ENCODE measurements at places on chromosomes 6 and 20.

DNA sequence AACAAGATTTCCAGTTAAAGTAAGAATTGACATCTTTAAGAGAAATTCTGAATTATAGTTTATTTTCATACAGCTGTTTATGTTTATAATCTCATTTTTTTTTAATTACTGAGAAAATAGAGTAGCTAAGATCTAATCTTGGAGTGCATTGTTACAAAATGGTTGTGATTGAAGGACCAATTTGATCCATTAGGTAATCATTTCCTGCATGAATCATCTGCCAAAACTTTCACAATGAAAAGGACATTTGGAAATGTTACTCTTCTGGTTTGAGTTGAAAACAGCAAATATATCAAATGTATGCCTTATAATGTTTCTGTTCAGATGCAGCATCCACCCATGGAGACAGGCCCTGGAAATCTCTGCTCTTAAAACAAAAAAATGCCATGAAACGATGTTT is 19.0 kb downstream of the TUBB2A start:
- peak; percentile 24 for DNase-seq

DNA sequence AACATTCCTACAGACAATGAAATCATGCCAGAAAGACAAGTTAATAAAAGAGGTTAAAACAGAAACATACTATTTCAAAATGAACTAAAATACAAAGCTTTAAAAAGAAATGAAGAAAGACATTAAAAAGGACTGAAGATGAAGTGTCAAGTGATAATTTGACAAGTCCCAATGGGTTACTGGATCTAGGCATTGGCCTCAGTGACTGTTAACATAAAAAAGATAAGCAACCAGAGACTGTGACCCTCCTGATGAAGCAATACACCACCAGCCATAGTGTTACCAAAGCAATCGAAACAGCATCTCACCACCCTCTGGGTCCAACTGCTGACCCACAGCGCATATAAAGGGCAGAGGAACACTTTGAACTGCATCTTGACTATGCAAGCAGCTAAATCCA is 130.3 kb downstream of the FIG4 start:
- no peak for DNase-seq

DNA sequence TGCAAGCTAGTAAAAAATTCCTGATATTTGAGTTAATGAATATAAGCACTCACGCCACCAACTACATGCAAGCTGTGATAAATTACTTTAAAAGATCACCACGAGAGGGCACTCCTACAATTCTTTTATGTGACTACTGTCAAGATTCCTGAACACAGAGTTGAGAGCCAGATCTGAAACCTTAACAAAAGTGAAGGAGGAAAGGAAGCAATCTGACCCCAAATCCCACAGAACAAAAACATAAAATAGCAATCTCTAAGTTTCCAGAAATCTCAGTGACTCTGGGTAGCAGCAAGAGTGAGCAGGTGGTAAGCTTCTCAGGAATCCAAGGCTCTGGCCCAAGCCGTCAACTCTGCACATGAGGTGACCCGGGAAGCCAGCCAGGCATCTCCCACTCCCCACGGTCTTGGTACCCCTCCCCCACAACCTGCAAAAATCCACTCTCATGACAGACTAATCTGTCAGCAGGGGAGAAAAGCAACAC is 55.1 kb downstream of the STAU1 start:
- peak; percentile 75 for DNase-seq

GRCh38 chr6:31510007-31510406 is 12.1 kb downstream of the MICB start:
- DNase-seq: no peak

DNA sequence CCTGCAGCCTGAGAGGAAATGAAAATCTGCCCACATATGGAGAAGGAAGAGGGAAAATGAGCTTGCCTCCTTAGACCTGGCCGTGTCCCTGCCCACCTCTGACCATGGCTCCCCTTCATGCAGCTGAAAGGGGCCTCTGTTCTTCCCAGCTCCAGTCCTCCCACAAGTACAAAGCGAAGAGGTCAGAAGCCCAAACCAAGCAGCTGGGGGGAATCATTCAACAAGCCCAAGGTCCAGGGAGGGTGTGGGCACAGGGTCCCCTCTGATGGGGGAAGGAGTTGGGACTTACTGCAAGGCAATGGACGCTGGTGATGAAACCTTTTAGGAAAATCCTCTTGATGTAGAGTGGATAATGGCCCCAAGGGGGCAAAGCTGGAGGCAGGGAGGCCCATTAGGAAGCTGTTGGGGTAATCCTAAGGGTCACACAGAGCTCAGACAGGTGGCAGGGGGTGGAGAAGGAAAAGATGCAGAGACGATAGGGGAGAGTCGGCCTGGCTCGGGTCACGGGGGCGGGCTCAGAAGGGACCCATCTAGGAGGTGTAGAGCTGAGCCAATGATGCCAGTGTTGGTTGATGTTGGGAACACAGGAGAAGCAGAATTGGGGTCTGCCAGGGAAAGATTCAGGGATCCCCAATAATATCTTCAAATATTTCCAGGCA is 16.1 kb upstream of the GRM4 start:
- DNase-seq: no peak

DNA sequence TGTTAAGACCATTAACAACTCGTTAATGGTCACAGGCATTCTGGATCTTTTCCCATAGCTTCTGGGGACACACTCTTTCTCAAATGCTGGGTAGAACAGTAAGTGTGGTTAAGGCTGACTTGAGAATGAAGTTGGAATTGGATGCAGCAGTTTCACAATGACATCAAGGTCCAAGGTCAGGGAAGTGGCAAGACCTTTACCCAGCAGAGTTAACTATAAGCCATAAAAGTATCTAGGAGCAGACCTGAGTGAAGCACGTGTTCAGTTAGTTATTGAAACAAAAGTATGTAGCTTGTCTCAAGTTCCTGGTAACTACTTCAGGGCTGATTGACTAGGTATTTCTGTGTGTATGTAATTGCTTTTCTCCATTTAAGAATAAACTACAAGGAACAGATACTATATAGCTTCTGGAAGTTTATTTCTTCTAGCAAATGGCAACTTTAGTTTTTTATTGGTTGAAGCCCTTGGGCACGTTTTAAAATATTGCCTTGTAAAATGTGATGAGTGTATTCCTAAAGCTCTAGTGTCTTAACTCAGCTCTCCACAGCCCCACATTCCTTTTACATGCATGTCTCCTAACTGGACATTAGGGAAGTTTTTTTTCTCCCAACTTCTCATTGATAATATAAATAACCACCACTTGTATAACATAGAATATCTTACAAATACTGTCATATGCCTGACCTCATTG is 479.0 kb upstream of the CITED2 start:
- DNase-seq: peak; percentile 18

- no peak for DNase-seq
Measured at GRCh38 chr6:42154461-42155209, 12.2 kb upstream of the C6orf132 start.

GRCh38 chr20:51500311-51500710 is 42.2 kb downstream of the NFATC2 start:
- no peak for DNase-seq

GRCh38 chr6:20210158-20210557 is 2.1 kb downstream of the MBOAT1 start:
- DNase-seq: no peak

DNA sequence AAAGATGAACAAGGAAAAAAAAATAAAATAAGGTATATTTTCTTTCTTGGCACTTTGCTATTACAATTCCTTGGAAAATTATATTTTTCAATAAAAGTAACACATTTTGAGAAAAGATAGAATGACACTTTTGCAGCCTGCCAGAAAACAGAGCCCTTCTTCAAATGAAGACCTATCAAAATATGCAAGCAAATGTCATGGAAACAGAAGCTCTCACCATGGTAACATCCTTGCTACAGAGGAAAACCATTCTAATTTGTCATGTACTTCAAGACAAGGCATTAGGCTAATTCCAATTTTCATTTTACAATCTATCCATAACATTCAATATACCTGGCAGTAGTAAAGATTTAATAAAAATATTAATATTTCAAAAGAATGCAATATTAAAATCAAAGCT is 177.9 kb downstream of the RNGTT start:
- no peak for DNase-seq

DNA sequence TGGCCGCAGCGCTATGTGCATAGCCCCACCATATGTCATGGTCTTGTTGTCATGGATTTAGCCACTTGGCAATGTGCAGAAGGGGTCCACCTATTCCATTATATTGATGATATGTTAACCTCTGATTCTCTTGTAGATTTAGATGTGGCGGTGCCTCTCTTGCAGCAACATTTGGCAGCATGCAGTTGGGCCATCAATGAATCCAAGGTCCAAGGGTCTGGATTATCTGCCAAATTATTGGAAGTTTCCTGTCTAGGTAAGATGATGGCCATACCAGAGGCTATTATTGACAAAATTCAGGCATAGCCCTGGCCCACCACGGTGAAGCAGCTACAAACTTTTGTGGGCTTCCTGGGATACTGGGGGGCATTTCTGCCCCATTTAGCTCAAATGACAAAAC is 31.4 kb downstream of the HDDC2 start:
- DNase-seq: no peak

DNA sequence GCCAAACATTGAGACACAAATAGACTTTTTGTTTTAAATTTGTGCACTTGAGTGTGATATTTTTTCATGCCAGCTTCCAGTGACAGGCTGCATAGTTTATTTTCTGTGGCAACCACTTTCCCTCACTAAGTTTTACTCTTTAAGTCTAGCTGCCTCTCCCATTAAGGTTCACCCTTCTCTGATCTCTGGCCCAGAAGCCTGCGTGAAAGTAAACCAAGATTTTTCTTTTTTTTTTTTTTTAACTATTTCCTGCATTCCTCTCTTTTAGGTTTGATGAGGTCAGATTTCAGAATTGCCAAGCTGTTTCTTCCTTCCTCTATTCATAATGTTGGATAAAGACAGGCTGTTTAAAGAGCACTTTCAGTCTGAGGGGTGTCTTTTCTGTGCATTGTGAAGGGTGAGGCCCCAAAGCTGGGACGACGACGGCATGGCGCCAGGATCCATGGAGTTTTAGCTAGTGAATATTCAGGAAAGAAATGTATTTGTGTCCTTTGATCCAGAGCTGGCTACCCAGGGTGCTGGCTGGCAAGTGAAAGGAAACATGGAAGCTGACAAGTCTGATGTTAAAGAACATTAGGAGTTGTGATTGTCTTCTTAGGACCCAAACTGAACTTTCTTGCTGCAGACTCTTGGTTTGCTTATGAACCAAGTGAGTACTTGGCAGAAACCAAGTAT is 50.7 kb downstream of the DOK5 start:
- no peak for DNase-seq

DNA sequence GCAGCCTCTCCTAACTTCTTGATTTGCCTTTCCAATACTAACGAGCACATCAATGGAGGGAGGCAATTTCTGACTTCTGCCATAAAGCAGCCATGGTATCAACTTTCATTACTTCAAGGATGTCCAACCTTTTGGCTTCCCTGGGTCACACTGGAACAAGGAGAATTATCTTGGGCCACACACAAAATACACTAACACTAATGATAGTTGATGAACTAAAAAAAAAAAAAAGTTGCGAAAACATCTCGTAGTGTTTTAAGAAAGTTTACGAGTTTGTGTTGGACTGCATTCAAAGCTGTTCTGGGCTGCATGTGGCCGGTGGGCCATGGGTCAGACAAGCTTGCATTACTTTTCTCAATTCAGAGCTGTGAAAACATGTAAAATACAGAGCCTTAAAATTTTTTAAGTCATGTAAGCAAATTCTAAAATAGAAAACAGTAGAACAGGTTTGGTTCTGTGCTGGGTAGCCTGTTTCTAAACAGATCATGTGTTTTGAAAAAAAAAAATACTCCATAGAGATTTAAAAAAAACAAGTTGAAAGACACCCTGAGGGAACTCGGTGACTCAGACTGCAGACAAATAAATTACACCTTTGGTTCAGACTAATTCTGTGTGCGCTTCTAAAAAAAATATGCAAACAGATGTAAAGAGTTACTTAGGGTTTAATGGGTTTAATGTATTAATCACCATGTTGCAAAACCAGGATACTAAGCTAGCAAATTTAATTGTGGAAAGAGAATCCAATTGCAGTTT is 43.6 kb upstream of the SLC22A23 start:
- peak; percentile 37 for DNase-seq

- no peak for DNase-seq
Measured at GRCh38 chr6:27178860-27179259, 68.6 kb upstream of the PRSS16 start.

DNA sequence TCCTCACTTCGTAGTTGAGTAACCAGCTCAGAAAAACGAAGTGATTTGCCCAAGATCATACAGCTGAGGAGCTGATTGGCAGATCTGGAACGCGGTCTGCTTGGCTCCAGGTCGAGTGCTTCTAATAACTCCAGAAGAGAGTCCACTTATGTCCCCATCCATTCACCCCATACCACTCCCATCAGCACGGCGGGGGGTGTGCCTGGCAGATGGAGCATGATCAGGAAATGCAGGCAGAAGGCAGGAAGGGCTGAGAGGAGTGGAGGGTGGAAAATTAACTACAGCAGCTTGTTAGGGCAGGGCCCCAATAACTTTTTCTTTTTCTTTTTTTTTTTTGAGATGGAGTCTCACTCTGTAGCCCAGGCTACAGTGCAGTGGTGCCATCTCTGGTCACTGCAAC is 15.0 kb downstream of the FITM2 start:
- DNase-seq: no peak

DNA sequence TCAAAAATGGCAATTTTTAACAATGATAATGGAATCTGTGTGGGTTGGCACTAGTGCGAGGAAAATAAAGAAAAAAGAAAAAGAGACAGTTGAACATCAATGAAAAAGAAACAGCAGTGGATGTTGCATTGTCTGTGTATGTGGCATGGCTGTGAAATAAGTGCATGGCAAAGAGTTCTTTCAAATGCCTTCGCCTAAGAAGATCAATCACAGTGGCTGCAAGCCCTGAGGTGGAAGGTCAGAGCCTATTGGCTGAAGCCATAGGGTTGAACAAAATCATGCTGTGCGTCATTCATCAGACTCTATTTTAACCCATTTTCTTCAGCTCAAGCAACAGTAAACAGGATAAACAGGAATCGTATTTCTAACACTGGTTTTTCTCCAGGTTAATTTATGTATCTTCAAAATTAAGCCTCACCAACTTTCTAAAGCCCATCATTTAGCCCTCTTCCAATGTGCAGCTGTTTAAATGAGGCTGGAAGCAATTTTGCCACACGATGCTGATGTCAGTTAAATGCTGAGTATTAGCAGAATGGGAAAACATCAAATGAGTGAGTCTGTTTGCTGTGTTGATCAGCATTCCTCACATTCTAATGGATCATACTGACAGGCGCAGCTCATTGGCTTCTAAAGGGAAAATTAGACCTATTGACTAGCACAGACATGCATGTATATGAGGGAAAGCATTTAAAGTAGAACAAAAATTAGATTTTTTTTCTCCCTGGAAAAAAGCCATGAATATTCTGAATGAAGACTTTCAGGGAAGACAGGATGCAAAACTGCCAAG is 955.9 kb upstream of the EYS start:
- no peak for DNase-seq

GRCh38 chr6:116217069-116217468 is 36.8 kb downstream of the TSPYL4 start:
- DNase-seq: peak; percentile 37

- no peak for DNase-seq
Measured at GRCh38 chr6:125375821-125376220, 74.1 kb upstream of the HDDC2 start.

DNA sequence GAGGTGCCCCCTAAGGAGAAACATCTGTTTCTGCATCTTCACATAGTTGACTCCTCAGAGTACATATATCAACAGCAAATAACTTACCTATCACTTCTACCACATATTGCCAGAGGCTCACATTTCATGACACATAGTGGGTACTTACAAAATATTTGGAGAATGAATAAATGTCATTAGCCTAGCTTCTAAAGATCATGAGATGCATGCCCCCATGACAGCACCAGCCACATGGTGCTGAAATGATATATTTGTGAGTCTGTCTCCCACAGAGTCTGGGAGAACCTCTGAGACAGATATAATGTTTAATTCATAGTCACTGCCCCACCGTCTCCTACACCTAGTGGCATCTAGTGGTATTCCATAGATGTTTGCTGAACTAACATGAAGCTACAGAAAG is 555.6 kb downstream of the KIF16B start:
- DNase-seq: no peak
